ENCODE measurements at places on chromosomes 4 and X.
A peak's percentile ranks its signal among the peaks of the same experiment; 100 is the strongest.

- DNase-seq = no peak
Measured at GRCh38 chr4:121860121-121860520, 10.2 kb downstream of the BBS7 start.

DNA sequence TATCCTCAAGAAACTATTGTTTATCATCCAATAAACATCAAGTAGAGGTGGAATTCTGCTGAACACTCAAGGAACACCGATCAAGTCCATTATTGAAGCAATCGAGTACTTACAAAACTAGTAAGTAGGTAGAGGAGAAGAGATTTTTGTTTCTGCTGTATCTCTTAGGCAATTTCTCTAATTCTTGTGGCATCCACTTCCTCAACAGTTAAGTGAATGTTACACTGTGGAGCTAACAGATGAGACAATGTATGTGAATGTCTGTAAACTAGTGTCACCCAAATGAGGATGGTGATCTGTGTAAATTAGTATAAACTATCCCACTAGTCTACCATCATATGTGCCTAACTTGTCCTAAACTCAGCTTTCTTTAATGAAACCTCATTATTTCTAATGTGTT lies 261.6 kb downstream of the ARHGAP24 start:
- no peak for DNase-seq

DNA sequence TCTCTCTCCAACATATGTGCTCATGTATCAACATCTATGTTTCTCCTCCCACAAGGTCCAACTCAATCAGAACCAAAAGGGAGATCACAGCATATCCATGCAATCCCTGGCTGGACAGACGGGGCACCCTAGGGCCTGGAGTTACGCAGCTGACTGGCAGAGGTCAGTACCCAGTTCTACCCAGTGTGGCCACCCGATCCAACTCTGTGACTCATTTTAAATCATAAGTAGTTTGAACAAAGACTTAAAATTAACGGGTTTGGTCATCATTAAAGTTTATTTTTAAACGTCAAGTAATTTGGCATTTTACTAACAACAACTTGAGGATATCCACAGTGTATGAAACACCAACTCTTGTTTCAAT lies 59.5 kb downstream of the APBB2 start:
- no peak for DNase-seq

DNA sequence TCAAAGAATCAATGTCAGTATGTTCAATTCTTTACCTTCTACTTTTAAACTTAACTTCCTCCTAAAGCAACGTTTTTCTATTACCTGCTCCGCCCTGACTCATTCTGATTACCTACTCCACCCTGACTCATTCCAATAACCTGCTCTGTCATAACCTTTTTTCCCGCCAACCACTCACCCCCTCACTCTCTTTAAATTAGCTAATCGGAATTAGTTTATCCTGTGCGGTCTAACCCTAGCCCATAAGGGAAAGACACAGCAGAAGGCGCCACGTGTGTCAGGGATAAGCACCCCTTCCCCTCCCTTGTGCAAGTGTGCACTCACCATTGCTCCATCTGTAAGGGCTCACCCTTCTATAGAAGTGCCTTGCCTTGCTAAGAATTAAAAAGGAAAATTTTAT lies 64.4 kb downstream of the EIF4E start:
- no peak for DNase-seq

DNA sequence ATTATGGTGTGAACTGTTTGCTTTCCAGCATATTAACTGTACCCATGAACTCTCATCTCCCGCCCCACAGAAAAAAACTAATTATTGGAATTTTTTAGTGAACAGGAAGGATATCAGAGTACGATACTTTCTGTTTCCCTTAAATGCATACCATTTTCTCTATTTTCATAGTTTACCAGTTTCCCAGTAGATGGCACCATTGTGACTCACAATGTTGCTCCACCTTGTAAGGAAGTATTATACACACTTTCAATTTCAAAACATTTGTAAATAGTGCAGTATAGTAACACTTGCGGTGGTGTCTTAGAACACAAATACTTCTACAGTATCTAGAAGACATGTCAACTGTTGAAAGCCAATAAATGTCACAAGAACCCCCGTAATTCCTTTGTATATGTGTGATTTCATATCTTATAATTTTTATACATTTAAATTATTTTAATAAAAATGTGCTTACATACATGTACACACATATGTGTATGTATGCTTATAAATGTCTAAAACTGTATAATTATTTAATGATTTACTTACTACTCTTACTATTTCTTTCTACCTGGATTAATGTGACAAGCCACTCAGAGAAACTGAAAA lies 167.3 kb downstream of the SLIT2 start:
- DNase-seq = peak; percentile 34

- no peak for DNase-seq
Measured at GRCh38 chr4:151031831-151032605, 16.9 kb upstream of the LRBA start.

DNA sequence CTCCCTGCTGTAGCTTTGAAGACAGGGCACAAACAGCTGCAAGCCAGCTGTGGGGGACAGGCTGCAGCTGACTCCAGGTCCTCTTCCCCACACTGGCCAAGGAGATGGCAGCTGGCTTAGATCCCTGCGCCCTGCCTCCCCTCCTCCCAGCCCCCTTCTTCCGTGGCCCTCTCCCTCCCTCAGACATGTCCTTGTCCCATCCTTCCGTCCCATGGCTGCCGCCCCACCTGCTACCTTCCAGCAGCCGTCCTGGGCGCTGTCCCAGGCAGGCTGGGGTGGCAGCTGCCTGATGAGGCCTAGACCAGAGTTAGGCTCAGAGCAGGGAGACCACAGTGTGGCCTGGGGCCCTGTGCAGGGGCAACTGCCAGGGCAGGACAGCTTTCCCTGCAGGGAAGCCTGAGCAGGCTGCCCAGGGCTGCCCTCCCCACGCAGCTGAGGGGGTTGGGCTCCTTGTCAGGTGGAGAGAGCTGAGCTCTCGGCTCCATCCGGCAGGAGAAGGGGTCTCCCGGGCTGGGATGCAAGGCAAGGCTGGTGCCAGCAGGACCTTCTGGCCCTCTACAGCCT lies 3.3 kb upstream of the BGN start:
- no peak for DNase-seq

DNA sequence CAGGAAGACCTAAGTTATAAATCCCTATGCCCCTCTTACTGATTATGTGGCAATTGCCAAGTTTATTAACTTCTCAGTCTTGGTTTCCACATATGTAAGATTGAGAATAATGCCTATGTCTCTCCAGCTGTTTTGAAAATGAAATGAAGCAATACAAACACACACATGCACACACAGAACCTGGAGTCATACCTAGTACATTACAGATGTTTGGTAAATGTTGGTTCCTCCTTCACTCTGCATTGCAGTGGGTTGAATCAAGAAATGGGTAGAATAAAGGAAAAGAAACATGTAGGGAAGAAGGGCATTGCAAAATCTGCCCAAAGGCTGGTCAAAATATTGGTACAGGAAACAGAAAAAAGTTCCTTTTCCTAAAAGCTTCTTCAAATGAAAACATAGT lies 309.9 kb upstream of the EMCN start:
- no peak for DNase-seq

DNA sequence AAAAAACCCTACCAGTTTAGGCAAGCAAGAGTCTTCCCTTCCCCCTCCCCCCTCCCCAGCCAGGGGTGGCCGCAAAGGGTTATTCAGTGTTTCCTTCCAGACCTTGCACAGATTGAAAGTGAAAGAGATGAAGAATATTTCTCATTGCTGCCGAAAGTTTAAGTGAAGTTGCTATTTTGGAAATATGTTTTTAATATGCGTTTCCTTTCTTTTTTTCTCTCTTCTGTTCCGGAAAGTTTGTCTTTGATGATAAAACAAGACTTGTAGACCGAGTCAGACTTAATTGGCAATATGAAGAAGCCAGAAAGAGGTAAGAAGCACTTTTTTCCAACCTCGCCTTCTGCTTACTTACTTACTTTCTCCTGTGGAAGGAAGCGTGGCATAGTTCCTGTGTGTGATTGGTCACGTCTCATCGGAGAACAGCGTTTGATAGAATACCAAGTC lies 58.5 kb upstream of the CLCN4 start:
- DNase-seq = no peak

DNA sequence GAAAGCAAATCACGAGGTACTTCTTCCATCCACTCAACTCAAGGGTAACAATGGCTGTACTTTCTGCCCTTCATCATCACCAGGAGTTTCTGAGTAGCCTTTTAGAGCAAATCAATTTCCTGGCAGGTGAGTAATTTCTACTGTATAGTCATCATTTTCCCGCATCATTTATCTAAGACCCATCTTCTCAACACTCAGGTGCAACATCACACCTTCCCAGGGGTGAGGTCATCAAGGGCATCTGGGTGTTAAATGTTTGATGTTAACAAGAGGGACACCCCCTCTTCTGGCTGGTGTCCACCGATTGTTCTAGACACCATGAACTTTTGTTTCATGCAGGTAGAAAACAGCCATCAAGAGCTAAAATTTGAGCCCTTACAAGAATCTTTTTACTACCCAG lies 313.4 kb upstream of the MAGEB2 start:
- DNase-seq = no peak

- DNase-seq = peak; percentile 40
Measured at GRCh38 chr4:152719801-152720556, 40.2 kb upstream of the TMEM154 start.

DNA sequence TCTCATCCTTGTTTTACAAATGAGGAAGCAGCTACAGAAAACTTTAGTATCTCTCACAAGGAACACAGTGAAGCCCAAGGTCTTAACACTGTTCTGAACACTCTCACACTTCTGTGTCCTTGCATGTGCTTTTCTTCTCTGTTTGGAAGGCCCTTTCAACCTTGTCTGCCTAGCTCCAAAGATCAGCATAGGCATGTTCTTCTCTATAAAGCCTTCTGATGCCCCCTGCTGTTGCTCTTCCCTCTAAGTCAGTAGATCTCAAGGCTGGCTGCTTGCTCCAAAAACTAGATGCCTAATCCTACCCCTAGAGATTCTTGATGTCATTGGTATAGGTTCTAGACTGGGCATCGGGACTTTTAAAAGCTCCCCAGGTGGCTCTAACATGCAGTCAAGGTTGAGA lies 5.9 kb downstream of the APOO start:
- DNase-seq = peak; percentile 69

DNA sequence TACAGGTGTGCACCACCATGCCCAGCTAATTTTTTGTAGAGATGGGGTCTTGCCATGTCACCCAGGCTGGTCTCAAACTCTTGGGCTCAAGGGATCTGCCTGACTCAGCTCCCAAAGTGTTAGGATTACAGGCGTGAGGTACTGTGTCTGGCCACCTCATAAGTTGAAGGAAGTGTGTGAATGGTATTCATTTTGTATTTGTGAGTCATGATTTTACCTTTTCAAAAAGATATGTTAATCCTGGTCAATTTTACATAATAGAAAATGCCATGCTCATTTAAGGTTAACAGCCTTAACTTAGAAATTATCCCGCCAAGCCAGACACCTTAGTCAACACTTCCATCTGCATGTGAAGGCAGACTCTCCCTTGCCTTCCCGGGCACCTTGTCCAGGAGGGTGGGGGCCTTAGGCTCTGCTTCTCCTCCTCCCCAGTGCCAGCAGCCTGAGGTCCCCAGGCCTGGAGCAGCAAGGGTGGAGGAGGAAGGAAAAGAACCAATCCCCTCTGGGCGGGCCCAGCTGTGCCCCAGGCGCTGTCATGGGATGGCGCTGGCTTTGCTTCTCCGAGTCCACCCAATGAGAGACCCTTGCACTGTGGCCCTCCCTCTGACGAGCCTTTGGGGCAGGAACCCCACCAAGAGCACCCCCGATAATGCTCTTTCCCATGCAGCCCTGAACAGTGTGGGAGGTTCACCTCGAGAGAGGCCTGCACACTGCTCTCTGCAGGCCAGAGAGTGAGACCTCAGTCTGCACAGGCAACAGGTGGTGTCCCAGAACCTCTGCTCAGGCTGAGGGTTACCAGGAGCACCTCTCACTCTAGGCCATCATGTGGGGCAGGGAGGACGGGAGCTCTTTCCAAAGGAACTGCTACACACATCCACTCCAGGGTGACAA lies 37.3 kb downstream of the RNF212 start:
- DNase-seq = no peak

DNA sequence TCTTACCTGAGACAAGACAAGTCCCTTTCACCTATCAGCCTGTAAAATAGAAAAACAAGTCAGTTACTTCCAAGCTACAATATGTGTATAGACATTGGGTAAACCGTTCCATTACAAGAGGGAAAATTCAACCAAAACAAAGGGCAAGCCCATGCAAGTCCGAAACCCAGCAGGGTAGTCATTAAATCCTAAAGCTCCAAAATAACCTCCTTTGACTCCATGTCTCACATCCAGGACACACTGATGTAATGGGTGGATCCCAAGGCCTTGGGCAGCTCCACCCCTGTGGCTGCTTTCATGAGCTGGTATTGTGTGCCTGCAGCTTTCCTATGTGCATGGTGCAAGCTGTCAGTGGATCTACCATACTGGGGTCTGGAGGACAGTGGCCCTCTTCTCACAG lies 14.7 kb upstream of the FAM47B start:
- DNase-seq = no peak

DNA sequence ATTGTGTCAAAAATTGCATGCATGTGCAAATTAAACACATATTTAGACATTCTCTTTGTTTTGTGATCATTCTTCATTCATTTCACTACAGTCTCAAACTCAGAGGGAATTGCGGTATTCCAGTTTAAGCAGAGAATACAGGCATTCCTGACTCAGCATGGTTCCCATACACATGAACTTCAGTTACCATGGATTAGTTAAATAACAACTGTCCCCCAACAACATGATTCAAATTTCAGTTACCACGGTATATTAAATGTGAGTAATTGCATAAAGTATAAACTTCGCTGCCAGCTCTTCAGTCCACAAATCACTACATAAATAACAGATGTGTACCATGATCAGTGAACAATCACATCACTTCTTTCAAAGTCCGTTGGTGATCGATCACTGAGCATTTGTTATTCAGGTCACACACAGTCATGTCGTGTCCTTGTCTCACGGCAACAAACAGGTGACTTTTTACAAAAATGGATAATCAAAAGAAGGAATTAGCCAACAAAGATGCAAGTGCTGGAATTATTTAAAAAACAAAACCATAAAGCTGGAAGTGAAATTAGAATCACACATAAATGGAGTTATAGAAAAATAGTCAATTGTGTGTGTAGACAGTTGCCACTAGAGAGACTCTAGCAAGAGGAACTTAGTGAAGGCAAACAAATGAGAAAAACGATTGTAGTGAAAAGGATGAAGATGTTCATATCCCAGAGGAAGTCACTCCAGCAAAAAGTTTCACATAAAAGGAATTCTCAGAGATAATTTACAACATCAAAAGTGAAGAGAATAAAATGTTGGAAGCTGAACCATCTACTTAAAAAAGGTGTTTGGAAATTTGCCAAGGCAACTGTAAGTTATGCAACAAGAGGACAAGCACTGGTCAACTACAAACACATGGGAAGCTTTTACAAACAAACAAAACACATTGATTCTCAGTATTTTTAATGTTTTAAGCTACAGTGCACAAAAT lies 138.6 kb upstream of the SMARCAD1 start:
- no peak for DNase-seq

All from DMS153 (cell line).